ENCODE measurements at places on chromosomes 3 and 15.

- peak; percentile 42 for DNase-seq
Observed at GRCh38 chr3:167406876-167407492, 26.9 kb upstream of the ZBBX start.

GRCh38 chr3:187276397-187277128, 15.0 kb downstream of the MASP1 start:
- no peak for DNase-seq

- DNase-seq: no peak
Observed at GRCh38 chr3:114451051-114451451, 157.2 kb downstream of the TIGIT start.

GRCh38 chr3:194871143-194871863, 185.6 kb downstream of the FAM43A start:
- no peak for DNase-seq

GRCh38 chr3:109116031-109116430, 1.9 kb downstream of the MORC1 start:
- DNase-seq: peak; percentile 11

DNA sequence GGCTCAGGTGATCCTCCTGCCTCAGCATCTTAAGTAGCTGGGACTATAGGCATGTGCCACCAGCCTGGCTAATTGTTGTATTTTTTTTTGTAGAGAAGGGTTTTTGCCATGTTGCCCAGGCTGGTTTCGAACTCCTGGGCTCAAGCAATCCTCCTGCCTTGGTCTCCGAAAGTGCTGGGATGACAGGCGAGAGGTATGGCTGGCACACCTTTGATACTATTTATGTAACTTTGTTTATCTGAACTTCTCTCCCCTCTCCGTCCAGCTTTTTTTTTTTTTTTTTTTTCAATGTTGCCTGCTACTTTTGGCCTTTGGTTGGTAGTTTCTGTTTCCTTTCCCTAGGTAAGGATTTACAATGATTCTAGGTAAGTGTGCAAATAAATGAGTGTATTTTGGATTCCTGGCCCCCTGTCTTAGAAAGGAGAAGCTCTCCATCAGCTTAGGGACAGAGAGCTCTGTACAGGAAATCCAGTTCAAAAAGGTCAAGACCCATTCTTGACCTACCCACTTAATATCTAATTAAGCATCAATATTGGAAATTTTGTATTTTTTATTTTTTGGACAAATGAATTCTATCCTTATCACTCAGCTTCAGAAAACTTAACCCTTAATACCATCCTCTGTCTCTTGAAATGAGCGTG, 6.8 kb downstream of the ARL6IP5 start:
- DNase-seq: no peak

DNA sequence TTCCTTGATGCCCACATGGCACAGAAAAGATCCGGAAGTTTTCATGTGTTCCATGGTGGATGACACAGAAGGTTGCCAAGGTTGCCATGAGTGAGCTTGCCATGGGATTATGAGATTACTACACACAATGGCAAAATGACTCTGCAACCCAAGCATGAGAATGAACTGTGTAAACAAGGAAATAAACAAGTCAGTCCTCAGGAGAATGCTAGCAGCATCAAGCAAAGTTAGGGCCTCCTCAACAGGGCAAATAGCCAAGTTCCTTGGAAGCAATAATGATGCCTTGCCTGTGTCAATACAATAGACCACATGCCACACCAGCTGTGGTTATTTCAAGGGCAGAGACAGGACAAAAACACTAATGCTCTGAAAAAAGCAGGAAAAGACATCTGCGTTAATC, 41.8 kb downstream of the AQR start:
- no peak for DNase-seq

DNA sequence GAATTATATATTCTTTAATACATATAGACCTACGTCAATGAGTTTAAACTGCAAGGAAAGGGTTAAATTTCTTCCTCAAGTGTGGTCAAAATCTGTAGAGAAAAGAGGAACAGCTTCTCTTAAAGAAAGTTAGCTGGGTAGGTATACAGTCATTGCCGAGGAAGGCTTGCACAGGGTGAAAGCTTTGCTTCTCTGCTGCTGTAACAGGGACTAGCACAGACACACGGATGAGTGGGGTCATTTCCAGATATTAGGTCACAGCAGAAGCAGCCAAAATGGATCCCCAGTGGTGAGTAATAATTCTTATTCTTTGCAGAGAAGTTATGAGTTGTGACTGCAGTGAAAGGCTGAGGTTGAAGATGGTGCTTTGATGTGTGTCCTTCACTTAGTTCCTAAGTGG, at the start of gene CD86:
TSS of gene CD86 (plus strand) at position 148 of the 400 bp plus-strand sequence. CDS start at position 276, 128 bp downstream.
- DNase-seq: no peak

DNA sequence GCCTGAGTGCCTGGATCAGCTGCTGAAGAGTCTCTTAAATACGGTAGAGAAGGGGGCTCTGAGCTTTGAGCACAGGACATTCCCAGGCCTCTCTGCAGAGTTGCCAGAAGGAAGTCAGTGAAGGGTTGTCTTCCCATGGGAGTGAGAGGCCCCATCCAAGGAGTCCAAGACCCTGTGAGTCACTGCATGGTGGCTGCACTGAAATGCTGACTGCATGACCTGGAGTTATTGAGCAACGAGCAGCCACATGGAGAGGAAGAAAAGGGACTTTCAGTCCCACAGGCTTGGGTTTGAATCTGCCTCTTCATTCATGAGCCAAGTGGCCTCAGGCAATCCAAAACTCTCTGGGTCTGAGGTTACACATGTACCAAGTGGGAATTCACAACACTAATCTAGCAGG, 69.6 kb upstream of the RASGRF1 start:
- DNase-seq: no peak

- DNase-seq: no peak
Observed at GRCh38 chr15:91146728-91147127, 46.7 kb downstream of the SV2B start.

- no peak for DNase-seq
Observed at GRCh38 chr3:12569836-12570235, 12.9 kb downstream of the MKRN2 start.
